SK-MEL-5 (cell line): ENCODE measurements at places on chromosomes 4 and X. TPM values are rescaled to one million over a fixed set of nuclear protein-coding genes. Genes with fewer than 3 reads are reported as not detected.

The IL21 gene
- total RNA-seq, result not detected in 2 replicates

The LEF1 gene
- total RNA-seq, result 91.7 and 101 TPM in 2 replicates

The SLC4A4 gene
- total RNA-seq, result 0.16 TPM in 2 replicates

The LUZP4 gene
- 19.1 and 22.2 TPM in 2 replicates for total RNA-seq

The CYTL1 gene
- total RNA-seq, result 0.35 TPM in 1 of 2 replicates, not detected in the other

The RHOXF2 gene
- not detected in 2 replicates for total RNA-seq

The TSC22D3 gene
- 23.1 and 24.9 TPM in 2 replicates for total RNA-seq

The TGIF2LX gene
- not detected in 2 replicates for total RNA-seq

The SLITRK4 gene
- total RNA-seq, result 0.34 and 0.40 TPM in 2 replicates

The CXCL13 gene
- not detected in 2 replicates for total RNA-seq

The DCAF12L2 gene
- 0.13 and 0.48 TPM in 2 replicates for total RNA-seq

The DKK2 gene
- total RNA-seq, result 3.8 and 4.4 TPM in 2 replicates

The ALPK1 gene
- 9.6 and 10.0 TPM in 2 replicates for total RNA-seq

The ETDB gene
- not detected in 2 replicates for total RNA-seq

The MMRN1 gene
- 0.16 and 0.29 TPM in 2 replicates for total RNA-seq

The CENPE gene
- total RNA-seq, result 9.7 and 12.4 TPM in 2 replicates

The MAGEA1 gene
- 2.2 and 2.5 TPM in 2 replicates for total RNA-seq

The BCLAF3 gene
- total RNA-seq, result 3.8 and 5.3 TPM in 2 replicates

The ESX1 gene
- 0.24 and 0.34 TPM in 2 replicates for total RNA-seq

The ADAMTS3 gene
- 2.5 and 3.2 TPM in 2 replicates for total RNA-seq

The SRPX gene
- total RNA-seq, result 202 and 205 TPM in 2 replicates
